ENCODE measurements at places on chromosomes 1 and 21. TPM values are rescaled to one million over a fixed set of nuclear protein-coding genes. Genes with fewer than 3 reads are reported as not detected.

Gene OR2G2
- not detected for total RNA-seq

Gene EIF2D
- total RNA-seq = 57.9 TPM

Gene CFAP57
- total RNA-seq = 0.86 TPM

Gene MPZ
- total RNA-seq = 0.86 TPM

Gene PCP4L1
- not detected for total RNA-seq

Gene BARHL2
- not detected for total RNA-seq

Gene CSF3R
- not detected for total RNA-seq

Gene DIPK1A
- total RNA-seq = 10.2 TPM

Gene MARK1
- total RNA-seq = 7.1 TPM

Gene RHEX
- total RNA-seq = not detected

Gene SFN
- total RNA-seq = 1,807 TPM

Gene ADGRL4
- total RNA-seq = not detected

Gene LRRC8C
- total RNA-seq = 29.9 TPM

Gene UBL4B
- not detected for total RNA-seq

Gene ADAMTS5
- total RNA-seq = not detected

Gene PLA2G5
- not detected for total RNA-seq

Gene TDRD10
- total RNA-seq = not detected

Gene UBE4B
- total RNA-seq = 28.6 TPM

Gene GFI1
- total RNA-seq = not detected

Data from hair follicular keratinocyte (primary cell).